ENCODE measurements at places on chromosomes 3 and 15. TPM values are rescaled to one million over a fixed set of nuclear protein-coding genes. Genes with fewer than 3 reads are reported as not detected.

GRCh38 chr3:52318186-52318816 is 2.2 kb downstream of the DNAH1 start:
- no peak for DNase-seq

DNA sequence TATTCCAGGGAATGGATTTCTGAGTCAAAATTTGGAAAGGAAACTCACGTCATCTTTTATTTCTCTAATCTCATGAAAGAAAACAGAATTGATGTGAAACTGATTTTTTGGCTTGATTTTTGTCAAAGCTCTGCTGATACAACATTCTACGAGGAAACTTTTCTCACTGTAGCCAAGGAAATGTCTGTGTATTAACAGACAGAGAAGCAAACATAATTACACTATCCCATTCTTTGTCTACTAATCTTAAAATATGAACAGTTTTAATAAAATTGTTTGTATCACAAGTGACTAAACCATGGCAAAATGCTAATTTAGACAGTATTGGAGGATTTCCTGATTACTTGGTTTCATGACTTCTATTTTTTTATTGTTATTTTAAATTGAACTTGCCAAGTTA is 1437.0 kb downstream of the OTOL1 start:
- no peak for DNase-seq

DNA sequence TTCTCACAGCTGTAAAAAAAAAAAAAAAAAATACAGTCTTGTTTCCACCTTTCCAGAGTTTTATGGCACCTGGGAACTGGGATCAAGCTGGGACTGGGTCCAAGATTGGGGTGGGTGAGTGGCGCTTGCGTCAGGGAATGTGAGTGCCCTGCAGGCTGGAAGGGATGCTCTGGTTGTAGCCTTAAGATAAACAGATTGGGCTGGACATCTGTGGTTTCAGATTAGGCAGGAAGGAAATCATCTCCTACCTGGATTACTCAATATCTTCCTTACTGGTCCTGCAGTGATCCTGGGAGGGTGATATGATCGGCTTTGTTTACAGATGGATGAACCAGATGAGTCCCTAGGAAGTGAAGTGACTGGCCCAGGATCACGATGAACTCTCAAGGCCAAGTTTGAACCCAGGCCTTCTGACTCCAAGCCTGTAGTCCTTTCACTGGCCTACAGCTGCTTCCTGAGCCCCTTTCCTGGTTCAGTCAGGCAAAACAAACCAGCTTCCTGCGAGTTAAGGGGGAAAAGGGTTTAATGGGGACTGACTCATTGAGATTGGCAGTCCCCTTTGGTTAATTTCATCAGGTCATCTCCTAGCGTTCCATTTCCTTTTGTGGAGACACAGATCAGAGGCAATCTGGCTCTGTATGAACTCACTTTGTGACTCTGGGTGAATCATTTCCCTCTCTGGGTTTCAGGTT is 179.8 kb downstream of the THSD4 start:
- DNase-seq = no peak

DNA sequence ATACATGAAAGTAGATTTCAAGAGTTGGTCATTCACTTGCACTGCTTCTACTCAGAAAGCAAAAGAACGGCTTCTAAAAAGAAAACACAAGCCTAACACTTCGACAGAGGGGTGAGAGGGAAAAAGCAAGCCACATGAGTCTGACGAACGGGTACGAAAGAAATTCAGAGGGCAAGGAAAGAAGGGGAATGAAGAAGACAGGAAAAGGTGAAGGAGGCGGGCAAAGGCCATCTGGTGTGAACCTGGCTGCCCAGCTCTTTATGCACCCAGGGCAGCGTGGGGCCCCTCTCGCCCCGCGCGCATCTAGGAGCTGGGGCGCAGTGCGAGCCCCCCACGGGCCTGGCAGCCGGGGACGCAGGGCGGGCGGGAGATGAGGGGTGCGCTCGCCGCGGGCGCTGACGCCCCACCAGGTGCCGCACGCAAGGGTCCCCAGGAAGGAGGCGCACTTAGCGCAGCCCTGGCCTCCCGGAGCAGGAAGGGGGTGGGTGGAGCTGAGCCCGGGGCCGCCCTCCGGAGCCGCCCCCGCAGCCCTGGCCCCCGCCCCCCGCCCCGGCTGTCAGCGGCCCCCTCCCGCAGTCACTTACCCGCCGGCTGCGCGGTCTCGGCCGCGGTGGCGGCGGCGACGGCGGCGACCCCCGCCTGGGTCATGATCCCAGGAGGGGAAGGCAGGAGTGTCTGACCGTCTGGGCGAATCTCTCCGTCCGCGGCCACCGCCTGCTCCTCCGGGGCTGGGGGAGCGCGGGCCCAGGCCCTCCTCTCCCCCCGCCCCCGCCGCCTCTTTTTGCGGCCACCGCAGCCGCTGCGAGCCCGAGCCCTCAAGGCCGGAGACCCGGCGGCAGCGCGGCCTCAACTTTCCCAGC is at the start of gene USF3:
USF3 (minus strand) TSS at position 857 of the 860 bp plus-strand sequence. CDS start 21,764 bp downstream, outside the sequence.
- peak; percentile 87 for DNase-seq

Gene HDC
- not detected for total RNA-seq

DNA sequence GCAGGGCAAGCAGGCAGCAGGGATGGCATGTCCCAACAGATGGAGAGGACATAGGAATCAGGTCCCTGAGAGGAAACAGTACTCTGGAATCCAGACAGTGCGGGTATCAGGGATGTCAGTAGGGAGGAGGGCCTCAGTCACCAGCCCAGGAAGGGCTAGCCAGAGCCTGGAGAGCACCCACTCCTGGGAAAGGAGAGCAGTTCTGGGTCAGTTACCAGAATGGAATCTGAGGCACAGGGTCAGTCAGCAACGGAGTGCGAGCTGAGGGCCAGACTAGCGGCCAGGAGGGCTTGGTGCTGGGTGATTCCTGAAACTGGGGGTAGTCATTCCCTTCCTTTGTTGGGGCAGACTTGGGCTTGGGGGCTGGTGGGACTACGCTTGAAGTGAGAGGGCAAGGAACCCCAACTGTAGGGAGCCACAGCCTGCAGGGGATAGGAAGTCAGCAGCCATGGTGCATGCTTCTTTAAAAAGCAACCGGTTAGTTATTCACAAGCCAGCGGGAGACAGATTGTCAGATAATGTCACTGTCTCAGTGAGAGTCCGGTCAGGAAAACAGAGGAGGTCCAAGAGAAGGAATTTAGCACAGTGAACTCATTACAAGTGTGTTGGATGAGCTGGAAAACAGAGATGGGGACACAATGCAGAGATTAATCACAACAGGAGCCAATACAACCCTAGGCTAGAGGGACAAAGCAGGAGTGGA is 27.9 kb downstream of the PLA1A start:
- no peak for DNase-seq

Gene AADACL2
- not detected for total RNA-seq

- DNase-seq = no peak
These were observed 18.6 kb downstream of the GPD1L start for GRCh38 chr3:32125012-32125411.

GRCh38 chr15:90934256-90934948 is 683 bp upstream of the UNC45A start:
- peak; percentile 96 for DNase-seq

- DNase-seq = no peak
These were observed 44.5 kb upstream of the FNDC3B start for GRCh38 chr3:171994646-171995428.

DNA sequence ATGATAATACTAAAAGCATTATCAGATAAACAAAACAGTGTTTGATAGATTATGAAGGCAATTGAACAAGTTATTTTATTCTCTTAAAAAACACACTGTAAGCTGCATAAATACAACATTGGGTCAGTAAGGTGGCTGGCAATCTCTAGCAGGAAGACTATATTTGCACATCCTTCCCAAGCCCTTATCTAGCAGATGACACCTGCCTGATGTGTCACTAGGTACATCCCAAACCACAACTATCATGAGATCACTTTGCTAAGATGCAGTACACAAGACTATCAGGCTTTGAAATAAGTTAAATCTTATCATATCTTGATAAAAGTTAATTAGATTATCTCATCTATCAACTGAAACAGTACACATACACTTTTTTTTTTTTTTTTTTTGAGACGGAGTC is 417.4 kb downstream of the MECOM start:
- DNase-seq = no peak

- peak; percentile 19 for DNase-seq
These were observed 2.2 kb downstream of the PLSCR1 start for GRCh38 chr3:146542179-146542578.

GRCh38 chr3:29552051-29552450 is 271.2 kb downstream of the RBMS3 start:
- no peak for DNase-seq

DNA sequence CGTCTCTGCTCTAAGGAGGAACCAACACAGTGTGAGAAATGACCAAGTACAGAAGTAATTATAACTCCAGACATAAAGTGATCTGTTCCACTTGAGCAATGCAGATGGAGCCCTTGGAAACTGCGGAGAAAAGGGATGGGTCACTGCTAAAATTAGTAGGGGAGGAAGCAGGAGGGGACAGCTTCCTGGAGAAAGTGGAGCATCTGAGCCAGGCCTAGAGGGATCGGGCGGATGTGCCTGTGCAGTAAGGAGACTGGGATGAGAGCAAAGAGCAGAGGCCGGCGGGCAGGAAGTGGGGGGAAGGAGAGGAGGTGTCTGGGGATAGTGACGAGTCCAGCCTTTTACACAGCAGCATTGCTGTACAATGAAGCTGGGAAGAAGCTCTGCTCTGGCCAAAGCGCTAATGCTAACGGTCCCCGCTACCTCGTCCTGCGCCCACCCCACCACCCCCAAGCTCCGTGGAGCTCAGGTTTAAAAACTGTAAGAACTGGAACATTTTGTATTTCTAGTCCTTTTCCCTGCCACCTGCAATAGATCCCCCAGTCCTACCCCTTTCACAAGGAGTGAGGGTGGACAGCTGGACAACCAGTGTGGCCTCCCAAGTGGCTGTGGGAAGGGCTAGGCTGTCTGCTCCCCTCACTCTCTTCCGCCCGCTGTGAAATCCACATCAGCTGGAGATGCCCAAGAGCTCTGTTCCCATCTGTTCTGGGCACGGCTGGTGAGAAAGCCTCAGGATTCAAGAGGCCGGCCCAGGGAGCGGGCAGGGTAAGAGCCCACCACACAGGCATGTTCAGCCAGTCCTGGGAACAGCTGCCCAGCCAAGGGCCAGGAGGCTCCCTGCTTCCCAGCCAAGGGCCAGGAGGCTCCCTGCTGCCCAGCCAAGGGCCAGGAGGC is 53.0 kb upstream of the HES1 start:
- no peak for DNase-seq

DNA sequence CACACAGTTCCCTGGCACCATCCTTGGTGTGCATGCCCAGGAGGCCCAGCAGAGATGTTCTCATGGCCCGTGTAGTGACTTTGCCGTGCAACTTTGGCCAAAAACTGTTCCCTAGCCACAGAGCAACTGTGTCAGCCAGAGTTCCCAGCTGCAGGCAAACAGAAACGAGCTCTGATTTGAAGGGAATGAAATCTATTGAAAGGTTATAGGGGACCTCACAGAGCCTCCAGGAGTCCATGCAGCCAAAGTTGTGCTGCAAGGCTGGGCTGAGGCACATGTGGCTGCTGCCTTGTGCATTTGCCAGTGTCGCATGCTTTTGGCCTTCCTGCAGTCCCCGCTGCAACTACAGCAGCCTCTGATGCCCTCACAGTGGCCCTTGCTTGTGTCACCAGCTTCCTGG is 70.5 kb downstream of the PLXNA1 start:
- DNase-seq = no peak

- DNase-seq = no peak
These were observed 342.0 kb upstream of the NR2F2 start for GRCh38 chr15:95988574-95988887.

DNA sequence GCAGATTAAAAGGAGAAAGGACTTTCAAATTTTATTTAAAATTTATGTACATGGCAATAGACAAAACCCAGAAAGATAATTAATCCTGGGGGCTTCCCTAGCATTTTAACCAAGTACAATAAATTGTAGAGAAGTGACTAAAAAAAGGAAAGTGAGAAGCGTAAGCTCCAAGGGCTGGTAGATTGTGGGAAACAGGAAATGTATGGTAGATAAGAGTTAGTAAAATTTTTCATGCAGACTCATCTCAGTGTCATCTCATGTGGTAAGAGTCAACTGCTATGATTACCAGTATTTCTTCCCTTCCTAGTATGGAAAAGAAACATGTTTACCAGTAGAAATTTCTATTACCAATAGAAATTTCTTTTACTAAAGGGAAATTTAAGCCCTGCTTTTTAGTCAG is 464.3 kb upstream of the AGTR1 start:
- no peak for DNase-seq

- peak; percentile 78 for DNase-seq
These were observed at the start of gene CPNE4 for GRCh38 chr3:132034486-132035464. Gene CPNE4, minus strand, starts transcription at chr3:132035014.

- DNase-seq = no peak
These were observed 24.0 kb upstream of the TLE3 start for GRCh38 chr15:70121624-70122302.

DNA sequence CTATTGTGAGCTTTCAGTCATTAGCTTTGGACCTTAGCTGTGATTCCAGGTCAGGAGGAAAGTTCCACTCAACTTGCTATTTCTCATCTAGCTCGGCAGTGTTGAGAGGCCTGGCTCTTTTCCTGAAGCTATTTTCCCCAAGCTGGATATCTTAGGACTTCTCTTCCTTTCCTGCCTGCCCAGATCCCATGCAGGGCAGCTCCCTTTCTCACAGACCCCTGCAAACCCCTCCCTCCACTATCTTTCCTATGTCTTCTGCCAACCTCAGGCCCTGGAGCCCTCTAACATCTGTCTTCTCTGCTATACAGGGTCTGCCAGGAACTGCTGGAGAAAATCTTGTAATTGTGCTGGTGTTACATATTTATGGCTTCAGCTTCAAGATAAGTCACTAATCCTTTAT is 49.6 kb downstream of the SH3GL3 start:
- DNase-seq = no peak

DNA sequence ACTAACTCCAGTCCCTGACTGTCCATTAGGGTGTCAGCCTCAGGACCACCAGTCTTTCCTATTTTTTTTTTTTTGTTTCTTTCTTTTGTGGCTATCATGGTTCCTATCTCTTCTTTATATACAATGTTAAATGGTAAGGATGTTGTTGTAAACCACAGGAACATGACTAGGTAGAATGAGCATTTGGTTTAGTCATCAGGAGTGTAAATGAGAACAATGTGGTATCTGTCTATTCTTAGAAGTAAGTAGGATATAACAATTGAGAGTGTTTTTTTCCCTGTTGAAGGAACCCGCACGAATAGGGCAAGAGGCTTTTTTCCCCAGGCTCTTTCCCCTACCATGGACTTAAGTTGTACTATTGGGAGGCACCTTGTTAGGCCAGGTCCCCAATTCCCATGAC is 880.3 kb upstream of the GBE1 start:
- no peak for DNase-seq

GRCh38 chr3:196207159-196207832 is 3.9 kb downstream of the ZDHHC19 start:
- no peak for DNase-seq

GRCh38 chr15:101451846-101452245 is 37.7 kb downstream of the PCSK6 start:
- DNase-seq = no peak
